ENCODE measurements at places on chromosomes 7 and 10.

GRCh38 chr7:56063882-56064625 lies at the start of gene SUMF2:
Gene SUMF2 (plus strand): TSS chr7:56064286. CDS start chr7:56064312, 26 bp downstream.
- DNase-seq, result peak; percentile 82

DNA sequence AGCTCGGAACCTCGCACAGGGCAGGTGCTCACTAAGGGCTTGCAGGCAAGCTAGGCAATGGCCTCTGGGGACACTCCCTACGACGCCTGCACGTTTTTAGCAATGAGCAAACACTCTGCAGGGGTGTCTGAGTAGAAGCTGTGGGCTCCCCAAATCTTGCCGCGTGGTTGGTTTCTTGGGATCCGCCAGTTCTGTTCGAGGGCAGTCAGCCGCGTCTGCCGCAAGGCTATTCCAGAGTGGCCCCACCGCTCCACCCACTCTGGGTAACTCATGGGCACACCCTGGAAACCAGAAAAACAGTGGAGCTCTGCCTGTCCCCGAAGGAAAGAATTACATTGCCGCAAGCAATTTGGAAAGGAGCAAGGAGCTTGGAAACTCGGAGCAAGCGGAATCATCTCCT lies 189.3 kb upstream of the LYZL2 start:
- no peak for DNase-seq

DNA sequence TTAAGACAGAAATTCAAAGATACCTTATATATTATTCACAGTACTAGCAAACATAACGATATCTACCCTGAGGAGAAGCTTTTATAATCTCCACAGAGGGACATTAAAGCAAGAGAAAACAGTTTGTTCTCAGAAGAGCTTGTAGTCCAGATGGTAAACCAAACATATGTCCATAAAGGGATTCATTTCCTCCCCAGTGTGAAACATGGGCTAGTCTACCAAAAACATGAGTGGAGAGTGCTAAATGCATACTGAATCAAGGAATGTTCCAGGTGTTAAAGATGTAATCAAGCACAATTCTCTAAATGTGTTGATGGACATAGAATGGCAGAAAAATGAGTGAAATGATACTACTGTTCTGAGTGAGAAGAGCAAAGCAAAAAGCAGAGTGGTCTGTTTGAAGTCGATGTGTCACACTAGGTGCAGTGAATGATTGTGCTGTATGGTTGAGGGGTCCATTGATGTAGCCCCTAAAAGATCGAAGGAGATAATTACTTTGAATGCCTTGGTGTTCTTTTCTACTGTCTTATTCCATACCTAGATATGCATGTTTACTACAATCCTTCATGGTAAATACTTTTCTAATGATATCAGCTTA lies 25.3 kb downstream of the BCAP29 start:
- DNase-seq, result no peak

- DNase-seq, result no peak
Measured at GRCh38 chr7:75033826-75034225, 39.8 kb downstream of the RCC1L start.

- peak; percentile 72 for DNase-seq
Measured at GRCh38 chr10:3805791-3806461, 20.9 kb upstream of the KLF6 start.

DNA sequence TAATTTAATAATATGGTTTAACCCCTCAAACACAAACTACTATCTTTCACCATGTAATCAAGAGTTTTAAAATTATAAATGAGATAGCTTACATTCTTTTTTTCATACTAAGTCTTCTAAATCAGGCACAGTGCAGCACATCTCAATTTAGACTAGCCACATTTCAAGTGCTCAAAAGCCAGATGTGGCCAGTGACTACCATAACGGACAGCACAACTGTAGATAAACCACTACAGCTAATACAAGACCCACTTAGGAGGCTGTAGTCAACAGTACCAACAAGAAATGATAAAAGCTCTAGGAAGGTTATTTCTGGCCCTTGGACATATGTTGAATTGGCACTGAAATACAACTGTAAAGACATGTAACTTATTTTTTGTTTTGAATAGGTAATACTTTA lies 65.3 kb downstream of the JAZF1 start:
- no peak for DNase-seq

DNA sequence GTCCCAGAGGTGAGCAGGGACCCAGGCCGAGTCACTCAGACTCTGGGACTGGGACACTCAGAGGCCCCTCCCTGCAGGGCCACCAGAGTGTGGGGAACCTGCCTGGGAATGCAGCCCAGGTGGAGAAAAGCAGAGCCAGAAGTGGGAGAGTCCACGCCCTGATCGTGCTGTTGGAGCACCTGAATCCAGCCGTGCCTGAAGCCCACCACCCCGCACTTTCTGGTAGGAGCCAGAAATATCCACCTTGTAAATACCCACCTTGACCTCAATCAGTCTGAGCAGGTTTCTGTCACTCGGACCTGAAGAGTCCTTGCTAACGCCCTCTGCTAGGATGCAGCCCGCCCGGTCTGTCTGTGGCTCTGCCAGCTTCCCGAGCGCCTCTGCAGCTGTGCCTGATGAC lies 86.7 kb downstream of the PDGFA start:
- DNase-seq, result no peak

- no peak for DNase-seq
Measured at GRCh38 chr7:99155211-99155610, 11.3 kb upstream of the SMURF1 start.

DNA sequence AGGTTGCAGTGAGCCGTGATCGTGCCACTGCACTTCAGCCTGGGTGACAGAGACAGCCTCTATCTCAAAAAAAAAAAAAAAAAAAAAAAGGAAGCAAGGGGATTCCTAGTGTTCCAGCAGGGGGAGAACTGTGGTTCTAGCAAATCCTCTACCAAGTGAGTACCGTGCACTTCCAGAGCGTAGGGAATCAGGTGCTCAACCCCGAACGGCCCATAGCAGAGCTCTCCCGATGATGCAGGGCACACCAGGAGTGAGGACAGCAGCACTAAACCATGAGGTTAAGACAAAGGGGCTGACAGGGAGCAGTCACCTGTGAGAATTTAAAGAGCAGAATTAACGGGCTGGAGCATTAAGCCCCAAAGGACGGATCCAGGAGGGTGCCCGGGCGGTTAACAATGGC lies 173.6 kb downstream of the PTPRN2 start:
- no peak for DNase-seq

DNA sequence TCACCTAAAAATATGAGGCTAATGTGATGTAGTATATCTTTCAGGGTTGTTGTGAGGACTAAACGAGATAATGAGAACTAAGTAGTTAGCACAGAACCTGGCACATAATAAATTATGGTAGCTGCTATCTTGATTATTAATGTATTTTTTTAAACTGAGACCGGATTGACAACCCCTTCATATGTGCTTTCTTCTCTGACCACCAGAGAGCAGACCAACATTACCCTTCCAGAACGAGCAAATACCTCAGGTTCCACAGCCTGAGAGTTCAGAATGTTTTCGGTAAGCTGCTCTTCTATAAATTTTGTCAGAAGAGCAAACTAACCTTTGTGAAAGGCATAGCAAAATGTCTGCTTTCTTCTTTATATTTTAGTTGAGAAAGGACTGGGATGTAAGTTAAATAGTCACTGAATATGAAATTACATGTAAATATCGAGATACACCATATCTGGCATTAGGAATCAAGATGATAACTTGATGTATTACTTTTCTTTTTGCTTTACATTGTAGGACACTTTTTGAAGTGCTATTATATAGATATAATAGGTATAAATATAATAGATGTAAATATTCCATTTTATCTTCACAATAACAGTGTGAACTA lies 13.6 kb upstream of the BPGM start:
- DNase-seq, result no peak

DNA sequence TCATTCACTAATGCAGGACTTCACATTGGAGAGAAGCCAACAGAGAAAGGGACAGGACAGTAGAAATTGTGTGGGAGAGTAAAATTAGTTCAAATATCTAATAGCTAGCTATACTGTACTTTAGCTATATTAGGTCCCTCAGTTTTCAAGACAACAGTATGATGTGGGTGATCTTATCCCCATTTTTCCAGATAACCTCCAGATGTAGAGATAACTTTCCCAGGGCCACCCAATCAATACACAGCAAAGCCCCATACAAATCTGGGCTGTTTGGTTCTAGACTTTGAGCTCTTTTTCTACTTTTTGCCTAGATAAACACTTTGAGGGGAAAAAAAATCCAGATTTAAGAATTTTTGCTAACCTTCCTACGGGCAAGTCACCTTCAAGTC lies 482 bp upstream of the CLDN12 start:
- no peak for DNase-seq

GRCh38 chr10:102396317-102396650 lies 779 bp downstream of the NFKB2 start:
- DNase-seq, result no peak

DNA sequence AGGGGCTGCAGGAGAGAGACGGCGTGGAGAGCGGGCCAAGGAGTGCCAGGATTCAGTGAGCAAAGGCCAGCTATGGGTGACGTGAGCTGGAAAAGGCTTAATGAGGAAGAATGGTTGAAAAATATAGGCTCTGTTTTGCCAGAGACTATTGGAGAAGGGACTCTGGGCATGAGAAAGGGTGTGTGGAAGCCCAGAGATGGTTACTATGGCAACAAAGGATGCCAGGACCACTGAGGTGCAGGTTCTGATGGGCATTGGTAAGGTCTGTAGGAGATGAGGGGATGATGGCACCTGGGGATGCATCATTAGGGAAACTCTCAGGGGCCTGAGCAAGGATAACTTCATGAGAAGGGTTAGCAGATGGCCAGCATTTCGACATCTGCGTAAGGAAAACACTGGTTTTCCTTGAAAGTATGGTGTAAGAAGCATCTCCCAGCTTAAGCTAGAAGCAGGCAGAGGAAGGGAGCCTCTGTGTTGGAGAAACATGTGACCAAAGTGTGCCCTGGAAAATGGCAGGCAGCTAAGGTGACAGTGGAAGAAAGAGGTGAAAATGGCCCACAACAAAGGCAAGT lies 21.6 kb upstream of the FAM180A start:
- no peak for DNase-seq

GRCh38 chr7:148838905-148839304 lies 45.2 kb downstream of the EZH2 start:
- DNase-seq, result no peak
